ENCODE measurements at places on chromosomes 6 and 20. TPM values are rescaled to one million over a fixed set of nuclear protein-coding genes. Genes with fewer than 3 reads are reported as not detected.

CDSN gene
- total RNA-seq: not detected

CD24 gene
- 0.92 TPM for total RNA-seq

DDX43 gene
- total RNA-seq: 0.14 TPM

ECT2L gene
- total RNA-seq: not detected

FOXQ1 gene
- total RNA-seq: not detected

BANF2 gene
- not detected for total RNA-seq

LAMA2 gene
- total RNA-seq: 1.8 TPM

BTNL2 gene
- total RNA-seq: not detected

TRIM26 gene
- 25.2 TPM for total RNA-seq

ZBTB46 gene
- 7.2 TPM for total RNA-seq

MCM8 gene
- 9.1 TPM for total RNA-seq

ADGRB3 gene
- total RNA-seq: not detected

STX11 gene
- 9.4 TPM for total RNA-seq

ANGPT4 gene
- not detected for total RNA-seq

MICB gene
- total RNA-seq: 29.2 TPM

PBX2 gene
- total RNA-seq: 41.8 TPM

SEL1L2 gene
- total RNA-seq: not detected

CST1 gene
- 0.26 TPM for total RNA-seq

MAK gene
- under 0.01 TPM for total RNA-seq

NKX2-4 gene
- not detected for total RNA-seq

BMP2 gene
- 16.1 TPM for total RNA-seq

NKAIN4 gene
- not detected for total RNA-seq

ARFGEF2 gene
- 68.3 TPM for total RNA-seq

NRSN2 gene
- total RNA-seq: 15.2 TPM

RAMACL gene
- total RNA-seq: 2.4 TPM

BEND6 gene
- total RNA-seq: 1.2 TPM

SEMG1 gene
- not detected for total RNA-seq

CCHCR1 gene
- total RNA-seq: 16.3 TPM

CD109 gene
- 17.3 TPM for total RNA-seq

CASS4 gene
- total RNA-seq: 0.07 TPM

PRL gene
- total RNA-seq: not detected

GJA10 gene
- not detected for total RNA-seq

NNAT gene
- not detected for total RNA-seq

MDFI gene
- total RNA-seq: 26.8 TPM

LBP gene
- 0.07 TPM for total RNA-seq

SPDEF gene
- total RNA-seq: not detected

HLA-DMB gene
- not detected for total RNA-seq

POM121L2 gene
- not detected for total RNA-seq

ANKEF1 gene
- 2.8 TPM for total RNA-seq

LCA5 gene
- total RNA-seq: 6.1 TPM

TTK gene
- total RNA-seq: 33.0 TPM

RPS21 gene
- 921 TPM for total RNA-seq

CFAP61 gene
- total RNA-seq: not detected

TCFL5 gene
- 10.6 TPM for total RNA-seq

SPAG4 gene
- total RNA-seq: 13.7 TPM

METTL24 gene
- total RNA-seq: not detected

SLC32A1 gene
- not detected for total RNA-seq

CNR1 gene
- total RNA-seq: not detected

SAMD5 gene
- total RNA-seq: 2.6 TPM

IMPG1 gene
- not detected for total RNA-seq

GNMT gene
- 0.21 TPM for total RNA-seq

SASH1 gene
- 89.6 TPM for total RNA-seq

PARD6B gene
- total RNA-seq: 0.13 TPM

VNN1 gene
- not detected for total RNA-seq

PTP4A1 gene
- total RNA-seq: 40.2 TPM

HSD17B8 gene
- total RNA-seq: 8.6 TPM

VGLL2 gene
- total RNA-seq: not detected

CGA gene
- not detected for total RNA-seq

Data from pulmonary artery endothelial cell (primary cell).